ENCODE measurements at places on chromosomes 5 and 9.

DNA sequence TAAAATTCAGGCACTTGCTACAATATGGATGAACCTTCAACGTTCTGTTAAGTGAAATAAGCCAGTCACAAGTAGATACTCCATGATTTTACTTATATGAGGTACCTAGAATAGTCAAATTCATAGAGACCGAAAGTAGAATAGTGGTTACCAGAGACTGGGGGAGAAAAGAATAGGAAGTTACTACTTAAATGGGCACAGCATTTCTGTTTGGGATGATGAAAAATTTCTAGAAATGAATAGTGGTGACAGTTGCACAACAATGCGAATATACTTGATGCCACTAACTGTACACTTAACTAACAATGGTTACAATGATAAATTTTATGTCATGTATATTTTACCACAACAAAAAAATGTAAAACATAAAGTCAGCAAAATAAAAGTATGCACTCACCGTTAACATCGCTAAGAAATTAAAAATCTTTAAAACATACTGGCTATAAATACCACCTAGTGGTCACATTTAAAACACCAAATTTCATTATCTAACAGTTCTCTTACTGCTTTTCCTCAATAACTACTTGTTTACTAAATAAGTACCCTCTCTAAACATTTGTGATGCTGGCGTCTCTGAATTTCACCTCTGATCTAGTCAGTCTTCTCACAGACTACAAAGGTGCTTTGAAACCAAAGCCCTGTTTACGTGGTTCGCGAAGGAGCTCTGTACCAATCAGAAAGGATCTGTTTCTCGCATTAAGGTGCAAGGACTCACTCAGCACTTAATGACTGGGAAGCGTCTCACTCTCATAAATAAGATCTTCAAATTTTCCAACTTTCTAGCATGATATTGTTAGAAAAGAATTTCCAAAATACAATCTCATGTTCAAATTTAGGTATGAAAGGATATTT lies 22.7 kb downstream of the KIF3A start:
- DNase-seq = no peak

GRCh38 chr9:95425910-95426551 lies 90.7 kb downstream of the PTCH1 start:
- DNase-seq = no peak

DNA sequence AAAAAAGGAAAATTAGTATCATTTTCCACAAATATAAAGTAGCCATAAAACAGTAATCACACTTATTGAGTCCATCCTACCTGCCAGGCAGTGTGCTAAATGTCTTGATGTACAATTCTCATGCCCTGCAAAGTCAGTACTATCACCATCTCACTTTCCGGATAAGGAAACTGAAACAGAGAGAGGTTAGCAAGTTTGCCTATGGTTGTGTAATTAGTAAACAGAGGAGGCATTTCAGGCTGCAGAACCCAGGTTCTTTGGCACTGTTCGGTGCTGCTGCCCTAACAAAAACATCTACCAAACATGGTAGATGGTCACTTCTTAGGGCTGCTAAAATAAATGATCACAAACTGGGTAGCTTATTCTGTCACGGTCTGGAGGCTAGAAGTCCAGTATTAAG lies 22.6 kb downstream of the PLAC8L1 start:
- no peak for DNase-seq

GRCh38 chr9:78857373-78858225 lies 560.7 kb downstream of the PSAT1 start:
- DNase-seq = no peak

GRCh38 chr9:7243838-7244237 lies 486.1 kb downstream of the KDM4C start:
- no peak for DNase-seq

GRCh38 chr5:156221816-156222215 lies 105.1 kb upstream of the SGCD start:
- DNase-seq = no peak

GRCh38 chr9:107734256-107735013 lies 244.9 kb upstream of the KLF4 start:
- peak; percentile 86 for DNase-seq

DNA sequence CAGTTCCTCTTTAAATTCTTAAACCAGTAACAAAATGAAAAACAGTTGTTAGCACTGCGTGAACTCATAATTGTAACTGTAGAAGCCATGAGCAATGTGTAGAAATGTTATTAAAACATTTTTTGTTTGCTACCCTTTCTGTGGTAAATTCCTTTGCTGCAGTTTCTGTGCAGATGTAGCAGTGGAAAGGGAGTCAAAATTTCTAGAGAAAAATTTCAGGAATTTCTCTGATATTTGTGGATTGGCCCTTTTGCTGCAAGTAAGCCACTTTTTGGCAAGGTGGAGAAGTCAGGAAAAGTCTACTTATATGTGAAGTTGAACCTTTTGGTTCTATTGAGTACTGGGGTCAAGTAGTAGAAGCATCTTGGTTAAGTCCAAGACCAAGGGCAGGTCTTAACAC lies 10.1 kb downstream of the FBXL7 start:
- peak; percentile 55 for DNase-seq

GRCh38 chr9:4750023-4750673 lies 9.1 kb upstream of the AK3 start:
- DNase-seq = no peak

DNA sequence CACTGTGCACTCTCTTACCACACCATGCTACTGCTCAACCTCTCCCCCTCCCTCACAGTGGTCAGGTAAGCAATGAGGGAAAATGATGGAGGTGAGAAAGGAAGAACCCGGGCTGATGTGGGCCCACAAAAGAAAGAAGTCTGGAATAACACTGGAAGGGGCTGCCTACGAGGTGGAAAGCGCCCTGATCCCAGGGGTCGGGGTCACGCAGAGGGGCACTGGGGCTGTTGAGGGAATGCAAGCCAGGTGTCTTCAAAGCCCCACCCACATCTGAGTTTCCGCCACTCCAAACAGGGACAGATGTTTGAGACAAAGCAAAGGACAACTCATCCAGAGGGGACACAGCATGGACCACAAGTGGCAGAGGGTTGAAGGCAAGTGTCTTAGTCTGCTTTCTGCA lies 4.2 kb downstream of the TNIP1 start:
- DNase-seq = no peak

DNA sequence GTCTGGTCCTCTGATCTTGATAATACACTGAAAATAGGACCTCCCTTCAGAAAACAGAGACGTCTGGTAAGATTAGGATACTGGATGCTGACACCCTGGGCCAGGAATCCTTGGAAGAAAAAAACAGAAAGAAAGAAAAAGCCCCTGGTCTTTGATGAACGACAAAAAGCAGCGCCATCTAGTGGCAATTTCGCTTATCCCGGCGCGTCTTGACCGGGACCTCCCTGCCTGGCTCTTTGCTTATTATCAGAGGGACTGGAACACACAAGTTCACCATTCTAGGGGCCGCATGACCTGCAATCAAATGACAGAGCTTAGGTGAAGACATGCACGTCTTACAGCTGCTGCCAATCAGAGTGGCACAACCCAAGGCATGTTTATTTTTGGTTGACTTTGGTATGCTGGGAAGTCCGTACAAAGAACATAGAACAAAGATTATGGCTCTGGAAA lies 114.9 kb upstream of the NFIB start:
- peak; percentile 15 for DNase-seq

GRCh38 chr5:178398901-178399700 lies 166.5 kb upstream of the PHYKPL start:
- no peak for DNase-seq

GRCh38 chr5:137828180-137828579 lies 39.5 kb upstream of the MYOT start:
- DNase-seq = no peak

DNA sequence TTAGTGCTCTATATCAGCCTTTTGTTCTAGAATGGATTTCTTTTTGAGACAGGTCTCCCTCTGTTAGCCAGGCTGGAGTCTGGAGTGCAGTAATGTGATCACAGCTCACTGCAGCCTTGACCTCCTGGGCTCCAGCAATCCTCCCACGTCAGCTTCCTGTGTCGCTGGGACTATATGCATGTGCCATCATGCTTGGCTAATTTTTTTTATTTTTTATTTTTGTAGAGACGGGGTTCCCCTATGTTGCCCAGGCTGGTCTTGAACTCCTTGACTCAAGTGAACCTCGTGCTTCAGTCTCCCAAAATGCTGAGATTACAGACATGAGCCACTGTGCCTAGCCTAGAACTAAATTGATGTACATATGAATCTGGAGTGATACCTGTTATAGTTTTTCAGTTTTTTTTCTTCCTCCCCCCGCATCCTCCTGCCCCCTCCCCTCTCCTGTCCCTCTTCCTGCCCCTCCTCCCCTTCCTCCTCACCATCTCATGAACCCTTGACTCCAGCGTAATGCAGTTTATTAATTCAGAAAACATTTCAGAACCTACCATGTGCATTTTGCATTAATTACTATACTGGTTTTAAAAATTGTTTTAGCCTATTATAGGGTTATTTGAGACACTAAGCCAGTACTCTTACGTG lies 37.4 kb upstream of the TNFAIP8 start:
- DNase-seq = no peak

- DNase-seq = no peak
Observed at GRCh38 chr9:5073701-5074100, 88.6 kb downstream of the JAK2 start.

DNA sequence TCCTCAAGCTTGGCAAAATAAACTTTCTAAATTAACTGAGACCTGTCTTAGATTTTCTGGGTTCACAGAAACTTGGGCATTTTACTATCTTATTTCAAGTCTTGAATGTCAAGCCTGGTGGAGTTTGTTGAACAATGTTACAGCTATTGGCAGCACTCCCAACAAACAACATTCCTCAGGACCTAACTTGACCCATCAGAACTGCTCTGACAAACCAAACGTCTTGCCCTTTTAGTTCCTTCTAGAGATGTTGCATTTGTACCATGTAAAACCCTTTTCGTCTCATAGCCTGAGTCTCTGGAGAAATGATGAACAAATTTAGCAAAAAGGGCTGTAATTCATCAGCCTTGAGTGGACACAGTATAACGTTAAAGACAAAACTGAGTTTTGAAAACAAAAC lies 51.1 kb downstream of the GNA14 start:
- no peak for DNase-seq
